Left renal pelvis (tissue), 4 donors: ENCODE measurements at places on chromosomes 11 and 22.

DNA sequence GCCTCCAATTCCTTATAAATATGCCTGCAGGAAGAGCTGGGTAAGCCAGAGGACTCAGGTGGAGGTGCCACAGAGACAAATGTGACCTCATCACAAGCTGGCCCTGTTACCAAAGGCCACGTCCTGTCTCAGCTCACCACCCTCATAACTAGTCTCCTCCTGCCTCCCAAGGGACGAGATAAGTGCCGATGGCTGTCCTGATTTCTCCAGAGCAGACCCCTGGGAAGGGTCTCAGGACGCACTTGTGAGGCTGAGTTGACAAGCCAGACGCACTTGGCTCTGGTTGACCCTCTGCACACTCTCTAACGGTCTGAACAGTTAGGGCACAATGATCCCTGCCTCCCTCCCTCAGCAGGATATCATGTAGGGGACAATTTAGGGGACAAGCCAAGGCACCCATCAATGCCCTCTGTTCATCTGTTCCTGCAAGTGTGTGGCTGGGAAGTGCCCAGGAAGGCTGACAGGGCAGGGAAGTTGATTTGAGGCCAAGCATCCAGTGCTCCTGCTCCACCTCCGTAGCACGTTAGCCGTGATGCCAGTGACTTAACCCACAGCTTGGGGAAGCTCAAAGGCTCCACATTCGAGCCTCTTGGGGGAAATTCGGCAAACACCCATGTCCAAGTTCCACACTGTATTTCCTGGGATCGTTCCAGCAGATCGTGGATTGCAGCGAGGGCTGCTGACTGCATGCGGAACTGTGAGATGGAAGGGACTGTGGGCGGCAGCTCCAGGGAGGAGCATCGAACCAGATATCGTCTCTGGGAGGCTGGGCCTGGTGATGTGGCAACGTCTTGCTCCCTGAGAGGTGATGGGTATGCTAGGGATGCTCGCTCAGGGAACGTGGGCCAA lies 2.8 kb downstream of the SMIM38 start:
- no peak for DNase-seq

DNA sequence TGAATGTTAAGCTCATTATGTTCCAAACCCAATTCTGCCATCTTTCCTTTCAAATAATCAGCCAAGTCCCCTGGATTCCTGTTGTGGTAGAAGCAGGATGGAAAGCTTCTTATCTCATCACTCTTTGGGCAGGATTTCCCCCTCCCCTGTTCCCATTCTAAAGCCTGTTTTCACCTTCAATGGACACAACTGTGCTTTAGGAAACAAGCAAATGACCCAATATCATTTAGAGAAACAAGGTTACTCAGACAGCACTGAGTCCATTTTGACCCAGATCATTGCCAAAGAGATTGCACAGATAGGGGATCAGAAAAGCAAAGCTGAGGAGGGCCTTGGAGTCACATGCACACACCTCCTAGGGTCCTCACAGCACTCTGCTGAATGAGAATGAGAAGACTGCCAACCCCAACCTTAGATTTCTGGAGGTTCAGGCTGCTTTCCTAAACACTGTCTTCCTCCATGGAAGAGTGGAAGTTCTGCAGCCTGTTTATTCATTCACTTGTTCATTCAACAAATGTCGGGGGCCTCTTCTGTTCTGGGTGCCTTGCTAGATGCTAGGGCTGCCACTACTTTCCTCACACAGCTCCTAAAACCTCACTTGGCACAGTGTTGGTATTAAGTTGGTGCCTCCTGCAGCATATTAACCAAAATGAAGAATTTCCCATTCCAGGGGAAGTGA lies 95.3 kb downstream of the ME3 start:
- no peak for DNase-seq

DNA sequence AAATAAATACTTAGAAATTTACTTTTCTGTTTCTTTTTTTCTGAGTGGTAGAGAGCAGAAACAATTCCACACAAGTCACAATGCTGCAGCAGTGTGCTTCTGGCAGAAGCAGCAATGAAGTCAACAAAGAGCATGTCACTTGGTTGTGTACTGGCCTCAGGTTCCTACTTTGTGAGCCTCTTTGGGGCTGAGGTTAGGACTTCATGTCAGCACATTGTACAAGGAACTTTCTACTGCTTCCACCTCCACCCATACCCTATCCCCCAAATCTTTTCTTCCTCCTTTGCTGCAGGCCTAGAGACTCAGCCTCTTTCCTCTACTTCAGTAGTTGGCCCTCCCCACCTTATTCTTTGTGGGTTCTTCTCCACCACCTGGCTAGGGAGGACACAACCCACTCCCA lies 252.7 kb upstream of the PITPNB start:
- no peak for DNase-seq

DNA sequence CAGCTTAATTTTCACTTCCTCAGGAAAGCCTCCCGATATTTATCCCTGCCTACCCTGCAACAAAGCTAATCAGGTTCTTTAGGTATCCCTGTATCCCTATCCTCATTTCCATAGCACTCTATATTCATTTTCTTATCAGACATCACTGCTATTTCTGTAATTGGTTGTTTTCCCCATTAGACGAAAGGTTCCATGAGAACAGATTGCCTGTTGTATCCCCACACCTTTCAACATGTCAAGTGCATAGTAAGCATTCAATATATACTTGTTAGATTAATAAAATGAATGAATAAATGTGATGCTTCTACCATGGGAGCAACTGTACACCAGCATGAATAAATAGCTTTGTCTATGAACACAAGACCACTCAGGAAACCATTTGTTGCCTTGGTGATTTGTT lies 499.8 kb downstream of the DLG2 start:
- no peak for DNase-seq

GRCh38 chr11:73376160-73376802 lies at the start of gene RELT:
RELT (plus strand) TSS chr11:73376399; CDS start chr11:73389137, 12,738 bp downstream.
- DNase-seq = peak; percentile 81
